Heart right ventricle (tissue), 16 donors: ENCODE measurements at places on chromosomes 16 and 17. TPM values are rescaled to one million over a fixed set of nuclear protein-coding genes. Genes with fewer than 3 reads are reported as not detected.

WSCD1 gene
- total RNA-seq, result 7.8 TPM

- no peaks in the 10 kb centered on the region for H3K36me3 ChIP-seq
- H3K4me1 ChIP-seq, result peaks cover 4% of the 10 kb centered on the region
- H3K27ac ChIP-seq, result peak overlapping the region; percentile 82
Observed at GRCh38 chr16:18959031-18959505, 24.7 kb upstream of the TMC7 start.

ZSCAN10 gene
- not detected for total RNA-seq

JPH3 gene
- 0.79 TPM for total RNA-seq

KRTAP1-5 gene
- total RNA-seq, result not detected

DNA sequence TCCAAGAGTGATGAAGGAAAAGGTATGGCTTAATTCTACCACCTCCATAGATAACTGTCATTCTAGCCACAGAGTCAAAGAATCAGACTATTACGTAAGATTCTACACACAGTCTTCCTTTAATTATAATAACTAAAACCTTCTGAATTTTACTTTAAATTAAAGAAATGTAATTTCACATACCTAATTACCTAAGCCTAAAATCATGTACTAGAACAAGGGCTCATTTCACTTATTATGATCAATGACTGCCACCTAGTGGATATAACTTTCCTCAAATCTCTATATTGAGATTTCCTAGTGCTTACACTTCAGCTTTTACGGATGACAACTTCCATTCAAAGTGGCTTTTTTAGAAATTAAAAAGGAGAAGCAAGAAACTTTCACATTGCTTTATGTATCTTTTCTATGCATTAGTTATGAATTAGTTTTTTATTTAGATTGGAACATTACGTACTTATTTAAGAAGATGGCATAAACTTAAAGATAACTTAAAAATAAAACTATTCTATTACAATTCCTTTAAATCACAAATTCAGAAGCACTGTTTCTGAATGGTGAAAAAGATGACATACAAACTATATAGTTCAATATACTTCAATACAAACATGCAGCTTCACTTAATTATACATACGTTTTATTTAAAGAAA, 18.2 kb upstream of the ABCA10 start:
- H3K4me1 ChIP-seq, result no peaks in the 10 kb centered on the region
- no peaks in the 10 kb centered on the region for H3K27me3 ChIP-seq
- H3K36me3 ChIP-seq, result peaks cover 22% of the 10 kb centered on the region
- no peak overlapping the region for H3K4me3 ChIP-seq

- DNase-seq, result no peak
- no peaks in the 10 kb centered on the region for H3K27me3 ChIP-seq
- no peak overlapping the region for H3K4me3 ChIP-seq
- no peak overlapping the region for H3K27ac ChIP-seq
- H3K4me1 ChIP-seq, result no peaks in the 10 kb centered on the region
- no peaks in the 10 kb centered on the region for H3K36me3 ChIP-seq
Observed at GRCh38 chr17:52297230-52298010, 138.9 kb upstream of the CA10 start.

DNA sequence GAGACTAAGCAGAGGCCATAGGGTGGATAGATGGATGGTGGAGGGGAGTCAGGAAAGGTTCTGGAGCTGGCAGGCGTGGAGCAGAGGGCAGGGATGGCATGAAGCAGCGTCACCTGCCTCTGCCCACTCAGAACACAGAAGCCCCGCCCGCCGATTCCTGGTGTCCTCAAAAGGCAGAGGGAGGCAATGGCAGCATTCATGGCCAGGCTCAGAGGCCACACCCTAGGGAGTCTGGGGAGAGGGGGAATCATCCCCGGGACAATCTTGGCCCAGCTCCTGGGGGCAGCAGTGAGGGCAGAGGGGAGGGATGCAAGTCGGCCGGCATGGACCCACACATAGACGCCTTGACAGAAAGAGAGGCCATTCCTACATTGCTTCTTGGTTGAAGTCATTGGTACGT, 60.7 kb upstream of the CACNG4 start:
- H3K27ac ChIP-seq, result no peak overlapping the region
- H3K4me3 ChIP-seq, result no peak overlapping the region
- H3K4me1 ChIP-seq, result peaks cover 8% of the 10 kb centered on the region
- no peak for DNase-seq
- no peaks in the 10 kb centered on the region for H3K36me3 ChIP-seq

DNA sequence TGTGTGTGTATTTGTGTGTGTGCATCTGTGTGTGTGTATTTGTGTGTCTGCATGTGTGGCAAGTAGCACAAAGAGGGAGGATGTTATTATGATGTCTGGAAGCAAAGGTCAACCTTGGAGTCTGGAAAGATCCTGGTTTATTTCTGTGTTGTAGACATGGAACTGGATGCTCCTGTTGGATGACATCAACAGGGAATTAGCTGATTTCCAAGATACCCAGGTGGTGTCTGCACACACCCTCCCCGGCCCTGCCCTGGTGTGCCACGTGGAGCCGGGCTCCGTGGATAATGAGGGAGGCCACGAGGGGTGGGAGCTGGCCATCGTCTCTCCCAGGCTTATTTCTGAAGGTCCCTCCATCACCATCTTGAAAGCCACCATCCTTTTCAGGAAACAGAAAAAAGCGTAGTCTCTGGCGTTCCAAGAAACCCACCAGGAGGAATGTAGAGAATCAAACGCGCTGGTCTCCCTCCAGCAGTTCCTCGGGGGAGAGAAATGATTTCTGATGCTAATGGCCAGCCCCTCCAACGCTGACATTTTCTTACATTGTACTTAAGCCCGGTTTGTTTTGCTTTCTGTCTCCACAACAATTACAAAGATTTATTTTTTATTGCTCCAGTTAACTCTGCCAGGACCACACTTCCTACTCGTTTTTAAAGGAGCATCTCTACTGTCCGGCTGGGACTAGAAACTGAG, 93.3 kb downstream of the FOXL1 start:
- H3K36me3 ChIP-seq, result no peaks in the 10 kb centered on the region
- DNase-seq, result no peak
- no peak overlapping the region for H3K4me3 ChIP-seq
- peaks cover 2% of the 10 kb centered on the region for H3K4me1 ChIP-seq

MIEF2 gene
- 33.4 TPM for total RNA-seq

HOXB4 gene
- total RNA-seq, result 1.6 TPM

GRCh38 chr17:18361837-18362697, 1.3 kb downstream of the SHMT1 start:
- H3K36me3 ChIP-seq, result peaks cover 8% of the 10 kb centered on the region
- no peak for DNase-seq
- H3K4me3 ChIP-seq, result peak overlapping the region; percentile 89
- peaks cover 20% of the 10 kb centered on the region for H3K4me1 ChIP-seq

- DNase-seq, result no peak
- no peaks in the 10 kb centered on the region for H3K36me3 ChIP-seq
- H3K27ac ChIP-seq, result peak overlapping the region; percentile 88
- H3K4me1 ChIP-seq, result peaks cover 6% of the 10 kb centered on the region
- no peaks in the 10 kb centered on the region for H3K27me3 ChIP-seq
Observed at GRCh38 chr16:30997725-30998711, 12.4 kb downstream of the STX1B start.

TMEM204 gene
- 13.0 TPM for total RNA-seq

C16orf74 gene
- 1.1 TPM for total RNA-seq

GRCh38 chr17:37614391-37614790, 5.2 kb upstream of the SYNRG start:
- peaks cover 78% of the 10 kb centered on the region for H3K36me3 ChIP-seq
- H3K27ac ChIP-seq, result no peak overlapping the region
- peaks cover 5% of the 10 kb centered on the region for H3K4me1 ChIP-seq
- H3K4me3 ChIP-seq, result no peak overlapping the region
- no peaks in the 10 kb centered on the region for H3K27me3 ChIP-seq
- no peak for DNase-seq

GRCh38 chr16:15034266-15035162, 21.4 kb downstream of the NTAN1 start:
- peaks cover 97% of the 10 kb centered on the region for H3K36me3 ChIP-seq
- H3K4me1 ChIP-seq, result peaks cover 18% of the 10 kb centered on the region
- no peak overlapping the region for H3K4me3 ChIP-seq
- DNase-seq, result peak; percentile 38
- H3K27ac ChIP-seq, result no peak overlapping the region

DNA sequence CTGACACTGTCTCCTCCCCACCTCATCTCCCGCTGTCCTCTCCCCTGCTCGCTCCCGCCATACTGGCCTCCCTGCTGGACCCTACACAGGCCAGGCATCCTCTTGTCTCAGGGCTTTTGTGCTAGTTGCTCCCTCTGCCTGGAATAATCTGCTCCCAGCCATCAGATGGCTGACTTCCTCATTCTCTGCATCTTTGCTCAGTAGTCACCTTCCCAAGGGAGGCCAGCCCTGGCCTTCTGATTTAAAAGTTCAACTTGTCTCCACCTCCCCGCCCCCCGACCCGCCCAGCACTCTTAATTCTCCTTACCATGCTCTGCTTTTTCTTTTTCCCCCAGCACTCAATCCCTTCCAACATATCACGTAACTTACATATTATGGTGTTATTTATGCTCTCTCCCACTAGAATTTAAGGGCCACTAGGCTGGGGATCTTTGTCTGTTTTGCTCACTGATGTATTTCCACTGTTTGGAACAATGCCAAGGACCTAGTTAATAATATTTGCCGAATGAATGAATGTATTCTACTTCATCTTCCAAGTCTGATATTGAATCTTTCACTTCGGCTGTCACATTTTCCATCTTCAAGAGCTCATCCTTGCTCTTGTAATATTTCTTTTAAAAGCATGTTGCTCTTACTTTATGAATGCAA, 178.3 kb downstream of the CDK5R1 start:
- H3K27me3 ChIP-seq, result no peaks in the 10 kb centered on the region
- H3K4me3 ChIP-seq, result no peak overlapping the region
- no peak overlapping the region for H3K27ac ChIP-seq
